Thyroid gland (tissue), 4 donors: ENCODE measurements at places on chromosomes 11 and 22. TPM values are rescaled to one million over a fixed set of nuclear protein-coding genes. Genes with fewer than 3 reads are reported as not detected.
A peak's percentile ranks its signal among the peaks of the same experiment; 100 is the strongest.

- DNase-seq = no peak
Observed at GRCh38 chr11:40306938-40307548, 1152.4 kb downstream of the LRRC4C start.

The LGALS12 gene
- total RNA-seq = 0.94 TPM

DNA sequence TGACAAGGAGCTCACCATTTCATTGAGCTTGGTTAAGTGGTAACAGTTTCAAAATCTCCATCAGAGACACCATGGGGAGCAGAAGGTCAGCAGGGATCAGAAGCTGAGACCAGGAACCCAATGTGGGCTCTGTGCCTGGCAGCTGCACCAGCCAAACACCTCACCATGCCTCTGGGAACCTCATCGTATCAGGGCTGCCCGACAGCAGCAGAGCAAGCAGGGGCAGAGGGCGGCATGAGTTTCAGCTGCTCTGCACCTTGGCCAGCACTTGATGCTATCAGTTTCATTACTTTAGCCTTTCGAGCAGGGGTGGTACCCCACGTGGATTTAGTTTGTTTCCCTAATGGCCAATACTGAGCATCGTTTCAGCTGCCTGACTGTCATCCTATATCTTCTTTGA, 77.8 kb downstream of the DGCR2 start:
- DNase-seq = no peak

DNA sequence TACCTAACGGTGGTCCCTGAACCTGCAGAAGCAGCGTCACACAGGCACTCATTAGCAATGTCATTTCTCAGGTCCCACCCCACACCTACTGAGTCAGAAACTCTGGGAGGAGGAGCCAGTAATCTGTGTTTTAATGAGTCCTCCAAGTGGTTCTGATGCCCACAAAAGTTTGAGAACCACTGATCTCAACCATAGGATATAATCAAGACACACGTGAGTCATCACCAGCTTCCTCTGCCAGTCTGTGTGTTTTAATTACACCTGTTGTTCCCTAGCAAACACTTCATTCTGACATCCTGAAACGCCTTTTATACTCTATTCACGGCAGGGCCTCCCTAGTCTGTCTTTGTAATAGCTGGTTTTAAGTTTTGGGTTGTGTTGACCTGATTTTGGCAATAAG, 5.8 kb downstream of the TECTA start:
- no peak for DNase-seq

DNA sequence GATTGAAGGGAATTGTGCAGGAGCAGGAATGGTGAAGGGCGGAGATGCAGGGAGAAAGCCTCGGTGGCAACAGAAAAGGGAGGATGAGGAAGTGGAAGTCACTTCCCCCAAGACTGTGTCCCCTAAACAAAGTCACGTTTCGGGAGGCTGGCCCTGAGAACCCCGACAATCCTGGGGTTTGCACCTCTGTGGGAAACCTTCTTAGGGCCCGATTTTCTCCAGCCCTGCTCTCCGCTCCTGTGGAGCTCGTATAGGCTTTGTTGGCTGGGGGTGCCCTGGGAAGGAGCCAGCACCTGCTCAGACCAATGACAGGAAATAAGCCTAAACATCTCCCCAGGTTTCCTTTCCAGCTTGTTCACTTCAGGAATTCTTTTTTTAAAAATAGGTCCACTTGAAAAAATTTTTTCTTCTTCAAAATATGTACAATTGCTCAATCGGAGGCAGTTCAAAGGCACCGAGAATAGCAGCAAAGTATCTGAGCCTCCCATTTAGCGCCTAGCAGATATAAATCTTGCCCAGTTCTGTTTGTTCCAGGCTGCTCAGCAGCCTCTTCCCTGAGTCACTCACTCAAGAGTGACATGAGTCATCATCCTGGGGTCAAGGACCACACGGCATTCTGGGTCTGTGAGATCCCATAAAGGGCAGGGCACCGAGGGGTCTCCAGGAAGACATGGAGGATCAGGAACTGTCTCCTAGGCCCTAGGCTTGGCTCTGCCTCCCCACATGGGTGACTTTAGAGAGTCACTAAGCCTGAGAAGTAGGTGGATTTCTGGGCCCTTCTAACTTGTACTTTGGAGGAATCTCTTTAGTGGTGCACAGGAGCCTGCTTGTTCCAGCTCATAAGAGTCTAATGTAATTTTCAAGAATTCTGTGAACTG, 34.0 kb downstream of the IRAG1 start:
- DNase-seq = peak; percentile 53

The OR5B21 gene
- not detected for total RNA-seq
